ENCODE measurements at places on chromosomes 5 and 9.

DNA sequence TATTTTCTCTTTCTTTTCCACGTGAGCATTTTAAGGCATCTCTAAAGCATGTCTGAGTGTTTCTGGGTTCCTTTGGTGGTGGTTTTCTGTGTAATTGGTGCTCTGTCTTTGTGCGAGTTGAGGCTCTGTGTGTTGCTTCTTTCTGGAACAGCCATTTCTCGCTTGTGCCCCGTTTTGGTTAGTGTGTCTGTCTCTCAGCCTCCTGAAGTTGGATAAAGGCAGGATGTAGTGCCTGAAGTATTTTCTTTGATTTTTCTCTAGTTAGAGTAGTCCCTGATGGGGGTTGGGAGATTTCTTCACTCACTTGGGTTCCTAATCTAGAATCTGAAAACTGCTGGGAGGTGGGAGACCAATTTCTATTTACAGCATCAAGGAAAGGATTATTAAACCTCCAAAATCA, 129.7 kb upstream of the TMEM161B start:
- no peak for DNase-seq

DNA sequence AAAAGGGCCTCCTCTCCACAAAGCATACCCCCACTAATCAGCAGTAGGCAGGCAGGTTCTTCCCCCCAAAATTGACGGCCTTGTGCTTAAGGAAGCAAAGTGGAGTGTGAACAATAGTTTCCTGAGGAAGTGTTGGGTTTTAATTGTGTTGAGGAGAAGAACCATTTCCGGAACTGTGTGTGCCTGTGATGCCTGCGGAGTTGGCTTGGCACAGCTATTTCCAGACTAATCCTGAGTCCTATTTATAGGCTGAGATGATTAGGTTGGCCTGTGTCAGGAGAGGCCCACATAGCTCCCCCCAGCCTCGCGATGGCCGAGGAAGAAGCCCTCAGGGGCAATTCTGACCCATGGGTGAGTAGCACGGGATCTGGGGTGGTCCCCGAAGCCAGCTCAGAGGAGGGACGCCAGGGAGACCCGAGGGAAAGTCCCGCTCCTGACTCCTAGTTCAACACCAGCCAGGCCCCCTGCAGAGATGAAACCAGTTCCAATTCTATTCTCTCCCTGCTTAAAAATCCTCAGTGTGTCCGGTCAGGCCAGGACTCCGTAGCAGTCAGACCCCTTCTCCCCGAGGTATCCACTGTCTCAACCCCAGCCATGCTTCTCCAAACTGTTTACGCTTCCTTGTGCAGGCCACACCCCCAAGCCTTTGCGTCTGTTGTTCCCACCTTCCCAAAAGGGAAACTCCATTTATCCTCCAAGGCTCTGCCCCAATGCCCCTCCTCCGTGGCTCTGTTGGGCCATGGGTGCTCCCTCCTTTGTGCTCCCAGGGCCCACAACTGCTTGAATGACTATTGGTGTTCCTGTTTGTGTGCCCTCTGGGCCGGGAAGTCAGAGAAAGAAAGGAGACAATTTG, 18.1 kb downstream of the GSN start:
- DNase-seq: no peak

DNA sequence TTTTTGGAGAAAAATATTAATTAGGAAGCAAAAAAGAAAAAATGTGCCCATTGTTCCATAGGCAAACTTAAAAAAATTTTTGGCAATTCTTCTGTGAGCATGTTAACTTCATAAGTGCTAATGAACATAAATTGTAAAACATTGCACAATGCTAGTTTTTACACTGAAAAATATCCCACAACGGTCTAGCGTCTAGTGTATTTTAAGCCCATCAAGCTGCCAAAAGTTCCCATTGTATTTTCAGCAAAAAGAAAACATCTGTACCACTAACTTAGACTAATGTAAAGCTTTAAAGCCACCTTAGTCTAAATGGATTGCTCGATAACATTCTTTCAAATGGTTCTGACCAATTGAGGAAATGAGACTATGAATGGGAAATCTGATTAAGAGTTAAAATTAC, 2.8 kb downstream of the NR6A1 start:
- no peak for DNase-seq

- no peak for DNase-seq
Observed at GRCh38 chr5:78912085-78912771, 72.9 kb downstream of the ARSB start.

- no peak for DNase-seq
Observed at GRCh38 chr9:20226345-20226744, 396.0 kb downstream of the MLLT3 start.

DNA sequence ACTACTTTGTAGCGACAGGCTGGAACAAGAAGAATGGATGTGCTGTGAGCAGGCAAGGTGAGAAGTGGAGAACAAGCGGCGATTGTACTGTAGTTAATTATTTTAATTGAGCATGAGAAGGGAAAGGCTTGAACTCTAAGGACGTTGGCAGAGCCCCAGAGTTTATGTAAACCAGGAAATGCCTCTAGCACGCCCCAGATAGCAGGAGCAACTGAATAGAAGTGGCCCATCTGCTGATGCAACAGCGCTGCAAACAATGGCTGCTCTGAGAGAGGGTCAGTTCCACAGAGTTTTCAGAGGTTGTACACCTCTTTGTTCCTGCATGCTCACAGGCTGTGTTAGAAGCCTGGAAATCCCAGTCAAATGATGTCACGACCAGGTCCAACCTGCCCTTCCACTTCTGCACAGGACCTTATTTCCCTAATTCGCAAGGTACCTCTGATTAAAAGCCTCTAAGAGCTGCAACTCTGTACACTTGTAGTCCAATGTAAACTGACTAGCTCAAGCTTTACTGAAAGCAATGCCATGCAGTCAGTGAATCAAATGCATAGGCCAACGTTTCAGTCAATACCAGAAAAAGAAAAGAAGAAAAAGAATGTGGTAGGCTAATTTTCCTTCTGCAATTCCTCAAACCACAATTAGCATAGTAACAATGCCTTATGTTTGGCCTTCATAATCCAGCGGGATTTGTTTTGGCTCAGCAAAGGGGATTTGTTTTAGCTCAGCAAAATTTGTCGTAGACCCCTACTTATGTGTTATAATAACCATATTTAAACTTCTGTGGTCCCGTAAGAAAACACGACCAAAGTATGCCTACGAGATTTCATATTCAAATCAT, 119.6 kb upstream of the RETREG1 start:
- DNase-seq: no peak

- DNase-seq: no peak
Observed at GRCh38 chr5:5752844-5753243, 330.4 kb downstream of the ICE1 start.

GRCh38 chr5:167254132-167254531, 1037.3 kb upstream of the WWC1 start:
- no peak for DNase-seq

DNA sequence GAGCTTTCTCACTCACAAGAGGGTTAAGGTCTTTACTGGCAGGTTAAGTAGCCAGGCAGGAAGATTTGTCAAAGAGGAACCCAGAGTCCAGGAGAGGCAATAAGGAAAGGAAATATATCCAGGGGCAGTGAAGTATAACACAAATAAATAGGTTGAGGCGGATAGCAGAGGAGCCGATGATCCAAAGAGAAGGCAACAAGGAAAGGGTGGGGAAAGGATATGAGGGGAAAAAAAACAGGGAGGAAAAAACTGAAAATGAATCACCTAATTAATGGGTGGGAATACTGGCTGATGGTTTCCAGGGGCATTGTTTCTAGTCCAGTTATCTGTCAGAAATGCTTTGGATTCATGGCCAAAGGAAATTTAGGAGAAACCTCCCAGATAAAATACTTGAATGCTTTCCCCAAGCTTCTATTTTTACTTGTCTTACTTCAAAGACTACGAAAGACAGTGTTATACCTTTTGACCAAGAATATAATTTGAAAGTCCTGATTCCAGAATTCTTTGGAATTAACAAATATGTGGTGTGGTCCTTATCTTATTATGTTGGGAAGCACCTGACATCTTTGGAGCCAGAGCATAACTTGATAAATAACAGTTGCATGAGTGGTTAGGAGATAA, 146.5 kb downstream of the AOPEP start:
- no peak for DNase-seq

- DNase-seq: no peak
Observed at GRCh38 chr9:124635285-124635684, 128.1 kb upstream of the NR5A1 start.

DNA sequence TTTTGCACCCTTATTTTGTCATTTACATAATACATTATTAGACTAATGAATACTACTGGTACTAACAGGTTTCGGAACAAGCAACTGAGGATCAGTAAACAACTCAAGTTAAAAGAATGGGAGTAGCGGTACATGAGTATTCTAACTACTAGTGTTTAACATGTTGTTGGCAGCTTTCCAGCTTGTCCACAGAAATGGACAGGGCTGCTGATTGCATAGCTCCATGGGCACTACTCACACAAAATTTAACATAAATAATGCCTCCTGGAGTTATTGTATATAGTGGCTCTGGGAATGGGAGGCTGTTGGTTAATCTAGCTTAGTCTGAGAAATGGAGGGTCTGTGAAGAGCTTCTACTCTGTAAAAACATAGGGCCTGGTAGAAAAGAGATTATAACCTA, 6.7 kb downstream of the NCBP1 start:
- DNase-seq: no peak

Measured in central memory CD8-positive, alpha-beta T cell (primary cell).